Fibroblast of lung (primary cell): ENCODE measurements at places on chromosomes 16 and 17.

DNA sequence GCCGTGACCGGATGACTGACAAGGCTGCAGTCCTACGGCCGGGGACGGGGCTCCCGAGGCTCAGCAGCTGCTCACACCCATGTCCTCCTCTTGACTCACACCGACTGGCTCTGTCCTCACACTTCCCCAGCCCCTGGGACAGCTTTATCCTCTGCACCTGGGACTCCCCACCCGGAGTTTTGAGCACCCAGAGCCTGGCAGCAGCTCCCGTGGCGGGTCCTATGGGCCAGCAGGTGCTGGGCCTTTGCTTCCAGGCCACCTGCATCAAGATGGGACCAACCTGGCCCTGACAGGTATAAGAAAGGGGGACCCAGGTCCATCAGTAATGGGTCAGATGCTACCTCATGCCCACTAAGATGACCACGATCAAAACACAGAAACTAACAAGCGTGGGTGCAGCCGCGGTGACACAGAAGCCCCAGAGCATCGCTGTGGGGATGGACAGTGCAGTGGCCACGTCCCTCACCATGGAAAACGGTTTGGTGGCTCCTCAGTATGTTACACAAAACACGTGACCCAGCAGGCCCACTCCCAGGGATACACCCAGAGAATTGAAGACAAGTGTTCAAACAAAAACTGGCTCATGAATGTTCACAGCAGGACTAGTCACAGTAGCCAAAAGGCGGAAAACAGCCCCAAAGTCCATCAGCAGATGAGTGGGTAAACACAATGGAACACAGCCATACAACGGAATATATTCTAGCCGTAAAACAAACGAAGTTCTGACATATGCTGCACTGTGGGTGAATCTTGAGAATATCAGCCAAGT, 3.3 kb upstream of the NOTUM start:
- no peak for DNase-seq

DNA sequence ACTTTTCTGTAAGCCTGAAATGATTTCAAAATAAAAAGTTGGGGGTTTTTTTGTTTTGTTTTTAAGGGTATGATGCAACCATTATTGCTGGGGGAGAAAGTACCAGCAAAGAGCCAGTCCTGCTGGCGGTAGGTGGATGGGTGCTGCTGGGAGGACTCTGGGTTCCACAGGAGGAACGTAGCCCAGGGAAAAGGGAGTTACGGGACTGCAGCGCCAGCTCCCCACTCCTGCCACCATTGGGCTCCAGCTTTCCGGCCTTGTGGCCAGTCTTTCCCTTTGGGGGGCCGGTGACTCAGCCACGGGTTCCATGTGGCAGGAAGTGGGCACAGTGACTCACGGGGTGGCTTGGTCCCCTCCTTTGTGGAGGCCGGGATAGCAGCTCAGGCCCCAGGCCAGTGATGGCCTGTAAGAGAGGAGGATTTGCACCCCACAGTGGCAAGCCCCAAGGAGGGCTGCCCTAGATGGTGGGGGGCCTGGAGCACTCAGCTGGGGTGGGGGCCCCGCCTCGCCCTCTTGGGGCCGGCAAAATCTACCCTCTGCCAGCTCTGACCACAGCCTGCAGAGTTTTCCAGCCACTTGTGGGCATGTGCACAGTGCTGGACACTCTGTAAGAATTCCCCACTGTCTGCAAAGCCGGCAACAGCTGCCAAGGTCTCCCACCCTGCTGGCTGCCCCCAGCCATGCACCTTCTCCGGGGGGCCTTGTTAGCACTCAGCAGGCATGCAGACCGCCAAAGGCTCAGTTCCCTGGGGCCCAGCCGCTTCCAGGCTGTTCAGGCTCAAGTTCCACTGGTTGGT, 30.4 kb downstream of the SOCS3 start:
- peak; percentile 75 for DNase-seq

DNA sequence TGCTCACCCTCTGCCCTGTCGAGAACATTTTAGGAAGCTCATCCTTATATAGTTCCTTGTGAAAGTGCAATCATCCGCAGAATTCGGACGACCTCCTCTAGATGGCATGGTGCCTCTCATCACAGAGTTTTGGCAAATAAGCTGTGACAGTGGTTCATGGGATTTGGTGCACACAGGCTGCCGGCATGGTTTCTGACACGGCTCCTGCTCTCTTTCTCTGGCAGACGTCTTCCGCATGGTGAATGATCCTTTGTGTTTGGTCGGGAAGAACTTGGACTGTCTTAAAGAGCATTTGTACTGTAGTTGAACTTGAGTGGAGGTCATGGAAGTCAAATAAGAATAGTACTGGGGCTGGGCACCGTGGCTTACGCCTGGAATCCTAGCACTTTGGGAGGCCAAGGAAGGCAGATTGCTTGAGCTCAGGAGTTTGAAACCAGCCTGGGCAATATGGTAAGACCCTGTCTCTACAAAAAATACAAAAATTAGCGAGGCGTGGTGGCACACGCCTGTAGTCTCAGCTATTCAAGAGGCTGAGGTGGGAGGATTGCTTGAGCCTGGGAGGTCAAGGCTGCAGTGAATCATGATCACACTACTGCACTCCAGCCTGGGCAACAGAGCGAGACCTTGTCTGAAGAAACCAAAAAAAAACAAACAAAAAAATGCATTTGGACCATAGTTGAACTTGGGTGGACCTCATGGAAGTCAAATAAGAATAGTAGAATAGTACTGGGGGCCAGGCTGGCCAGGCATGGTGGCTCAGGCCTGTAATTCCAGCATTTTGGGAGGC, 34.7 kb upstream of the NAT9 start:
- DNase-seq, result no peak

DNA sequence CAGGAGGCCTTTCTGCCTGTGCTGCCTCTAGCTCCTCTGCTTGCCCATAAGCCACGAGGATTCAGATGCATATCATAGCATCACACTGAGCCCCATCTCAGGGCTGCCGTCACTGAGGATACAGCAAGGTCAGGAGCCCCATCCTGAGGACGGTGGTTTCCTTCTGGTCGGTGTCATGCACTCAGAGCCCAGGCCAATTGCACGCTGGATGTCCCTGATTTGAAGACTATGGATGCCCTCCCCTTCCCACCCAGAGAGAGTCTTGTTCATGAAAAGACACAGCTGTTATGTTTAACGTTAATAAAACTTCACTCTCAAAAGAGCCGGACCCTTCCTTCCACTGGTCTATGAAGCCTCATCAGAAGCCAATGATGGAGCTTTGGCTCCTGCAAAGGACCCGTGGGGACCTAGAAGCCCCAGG, 19.9 kb downstream of the COTL1 start:
- no peak for DNase-seq

GRCh38 chr17:40015998-40016985, 1.1 kb downstream of the CSF3 start:
- no peak for DNase-seq

- no peak for DNase-seq
These were observed 76.5 kb downstream of the TIMM22 start for GRCh38 chr17:1073241-1073962.
